GM10248 (cell line): ENCODE measurements at places on chromosomes 13 and 19.
A peak's percentile ranks its signal among the peaks of the same experiment; 100 is the strongest.

DNA sequence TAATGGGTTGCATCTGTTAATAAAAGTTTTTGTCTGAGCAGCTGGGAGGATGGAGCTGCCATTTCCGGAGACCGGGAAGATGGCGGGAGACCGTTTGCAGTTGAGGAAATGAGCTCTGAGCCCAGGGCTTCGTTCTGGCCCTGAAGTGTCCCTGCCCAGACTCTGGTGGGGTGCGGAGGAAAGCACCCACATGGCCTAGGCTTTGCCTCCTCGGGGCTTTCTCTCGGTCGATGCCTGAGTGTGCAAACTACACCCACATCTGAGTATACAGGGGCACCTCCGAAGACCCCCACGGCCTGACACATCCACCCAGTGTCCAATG lies 15.6 kb upstream of the NANOS3 start:
- DNase-seq, result peak; percentile 60

DNA sequence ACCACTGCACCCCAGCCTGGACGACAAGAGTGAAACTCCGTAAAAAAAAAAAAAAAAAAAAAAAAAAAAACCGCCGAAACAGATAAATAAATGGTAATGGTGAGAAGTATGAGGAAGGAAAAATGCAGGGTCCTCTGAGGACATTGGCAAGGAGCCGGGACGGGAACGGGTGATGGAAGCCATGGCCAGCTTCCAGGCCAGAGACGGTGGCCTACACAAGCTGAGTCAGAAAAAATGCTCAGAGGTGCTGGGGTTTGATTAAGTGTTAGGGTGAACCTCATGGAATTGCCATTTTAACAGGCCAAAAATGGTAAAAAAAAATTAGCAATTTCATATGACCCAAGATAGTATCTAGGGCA lies 866 bp upstream of the ZSWIM4 start:
- DNase-seq, result no peak

- no peak for DNase-seq
Observed at GRCh38 chr13:21361706-21362105, 97.4 kb downstream of the ZDHHC20 start.

DNA sequence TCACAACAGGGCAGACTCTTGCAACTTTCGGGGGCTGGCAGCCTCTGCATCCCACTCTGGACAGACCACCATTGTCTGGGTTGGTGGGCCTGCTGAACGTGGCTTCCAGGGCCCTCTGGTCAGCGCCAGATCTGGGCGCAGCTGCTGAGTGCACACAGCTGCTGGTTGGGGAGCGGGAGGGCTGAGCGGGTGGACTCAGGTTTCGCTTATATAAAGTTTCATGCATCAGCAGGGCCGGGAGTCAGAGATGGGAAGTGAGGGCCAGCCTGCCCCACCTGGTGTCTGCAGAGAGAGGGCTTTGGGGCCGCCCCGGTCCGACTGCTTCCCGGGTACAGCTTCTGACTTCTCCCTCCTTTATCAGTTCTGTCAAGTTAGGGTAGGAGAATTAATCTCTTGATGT lies 6.9 kb downstream of the ARHGEF7 start:
- no peak for DNase-seq

DNA sequence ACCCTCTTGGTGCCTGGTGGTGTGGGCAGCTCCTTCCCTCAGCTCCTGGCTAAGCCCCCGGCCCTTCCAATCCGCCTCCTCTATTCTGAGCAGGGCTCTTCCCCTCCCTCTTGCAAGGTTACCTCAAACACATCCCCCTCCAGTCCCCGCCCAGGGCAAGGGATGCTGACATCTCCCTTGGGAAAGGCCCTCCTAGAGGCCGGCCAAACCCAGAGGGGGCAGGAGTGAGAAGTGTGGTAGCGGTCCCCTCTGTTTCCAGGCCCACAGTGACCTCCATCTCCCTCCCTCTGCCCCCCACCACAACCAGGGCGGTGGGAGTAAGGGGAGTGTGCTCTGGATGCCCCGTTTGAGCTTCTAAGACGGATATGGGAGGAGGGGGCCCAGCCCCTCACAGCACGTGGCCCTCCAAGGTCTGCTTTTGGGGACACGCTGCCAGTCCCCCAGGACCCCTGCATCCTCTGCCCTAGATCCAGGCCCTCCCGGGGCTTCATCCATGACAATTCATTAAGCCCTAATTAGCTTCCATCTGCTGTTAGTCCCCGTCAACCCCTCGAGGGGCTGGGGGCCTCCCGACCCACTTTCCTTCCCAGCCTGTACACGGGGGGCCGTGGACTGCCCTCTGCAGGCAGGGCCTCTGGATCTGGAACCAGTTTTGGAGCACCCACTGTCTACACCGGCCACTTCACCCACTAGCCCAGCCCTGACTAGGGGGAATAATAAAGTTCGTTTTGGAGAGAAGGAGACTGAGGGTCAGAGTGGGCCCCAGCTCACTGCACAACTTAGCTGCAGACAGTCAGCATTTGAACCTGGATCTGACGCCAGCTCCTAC lies 2.3 kb downstream of the LINGO3 start:
- DNase-seq, result no peak

DNA sequence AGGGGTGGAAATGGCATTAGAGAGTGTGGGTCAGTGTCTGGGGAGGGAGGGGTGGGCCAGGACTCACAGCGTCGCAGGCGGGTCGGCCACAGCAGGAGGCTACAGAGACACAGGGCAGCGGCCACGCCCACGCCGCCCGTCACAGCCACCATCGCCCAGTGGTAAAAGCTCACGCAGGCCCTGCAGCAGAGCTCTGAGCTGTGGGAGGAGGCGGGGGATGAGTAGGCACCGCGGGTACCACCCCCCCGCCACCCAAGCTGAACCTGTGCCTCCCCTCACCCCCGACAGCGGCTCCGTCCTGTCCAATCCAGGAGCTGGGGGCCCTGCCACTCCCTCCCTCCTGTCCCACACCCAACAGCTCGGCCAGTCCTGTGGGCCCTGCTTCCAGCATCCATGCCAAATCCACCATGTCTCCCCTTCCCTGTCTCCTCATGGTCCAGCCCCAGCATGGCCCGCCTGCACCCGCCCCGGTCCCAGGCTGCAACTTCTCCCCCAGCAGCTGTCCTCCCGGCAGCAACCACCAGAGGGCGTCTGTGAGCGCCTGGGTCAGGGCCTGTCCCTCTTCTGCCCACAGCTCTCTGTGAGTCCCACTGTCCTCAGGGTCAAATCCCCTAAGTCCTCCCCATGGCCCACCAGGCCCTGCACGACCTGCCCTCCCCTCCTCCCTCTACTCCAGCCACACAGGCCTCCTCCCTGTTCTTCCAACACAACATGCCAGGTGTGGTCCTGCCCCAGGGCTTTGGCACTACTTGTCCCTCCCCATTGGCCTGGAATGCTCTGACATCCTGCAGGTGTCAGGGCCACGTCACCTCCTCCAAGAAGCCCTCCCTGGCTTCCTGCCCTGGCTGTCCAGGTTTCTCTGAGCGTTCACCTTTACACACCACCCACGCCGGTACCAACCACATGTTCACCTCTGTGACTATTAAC lies 6.0 kb downstream of the TEKTIP1 start:
- peak; percentile 89 for DNase-seq

DNA sequence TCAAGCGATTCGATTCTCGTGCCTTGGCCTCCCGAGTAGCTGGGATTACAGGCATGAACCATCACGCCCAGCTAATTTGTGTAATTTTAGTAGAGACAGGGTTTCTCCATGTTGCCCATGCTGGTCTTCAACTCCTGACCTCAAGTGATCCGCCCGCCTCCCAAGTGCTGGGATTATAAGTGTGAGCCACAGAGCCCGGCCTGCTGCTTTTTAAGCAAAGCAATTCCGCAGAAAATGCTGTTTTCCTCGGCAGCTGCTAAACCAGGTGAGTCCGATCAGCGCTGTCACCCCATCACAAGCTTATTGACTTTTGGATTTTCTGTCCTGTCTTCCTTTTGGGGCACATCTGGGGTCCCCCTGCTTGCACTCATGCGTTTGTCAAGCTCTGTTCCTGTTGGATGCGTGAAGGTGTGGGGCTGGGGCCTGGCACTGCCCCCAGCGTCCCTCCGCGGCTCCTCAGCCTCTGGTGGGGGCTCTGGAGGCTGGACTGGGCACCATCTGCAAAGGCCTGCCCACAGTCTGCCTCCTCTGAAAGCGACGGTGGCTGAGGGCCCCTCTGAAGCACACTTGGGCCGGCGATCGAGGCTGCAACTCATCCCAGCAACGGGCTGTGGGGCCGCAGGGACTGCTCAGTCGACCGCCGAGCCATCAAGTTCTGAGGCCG lies 25.7 kb downstream of the CEBPG start:
- DNase-seq, result no peak

GRCh38 chr13:50531917-50532899 lies 311.3 kb downstream of the DLEU7 start:
- DNase-seq, result no peak

DNA sequence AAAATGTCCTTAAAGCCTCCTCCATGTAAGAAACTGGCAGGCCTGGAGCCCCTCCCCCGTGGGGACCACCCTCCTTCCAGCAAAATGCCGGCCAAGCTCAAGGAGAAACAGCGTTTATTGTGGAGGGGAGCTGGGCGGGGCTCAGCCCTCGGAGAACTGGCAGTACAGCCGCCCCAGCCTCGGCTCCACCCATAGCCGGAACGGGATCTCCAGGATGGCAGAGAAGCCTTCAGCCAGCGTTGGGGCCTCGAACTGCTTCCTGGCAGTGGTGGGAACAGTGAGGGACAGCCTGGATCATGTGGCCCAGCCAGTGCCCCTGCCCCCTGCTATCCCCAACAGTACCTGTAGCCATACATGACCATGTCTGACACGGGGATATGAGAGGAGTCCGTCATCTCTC lies 6.3 kb downstream of the PNKP start:
- no peak for DNase-seq

DNA sequence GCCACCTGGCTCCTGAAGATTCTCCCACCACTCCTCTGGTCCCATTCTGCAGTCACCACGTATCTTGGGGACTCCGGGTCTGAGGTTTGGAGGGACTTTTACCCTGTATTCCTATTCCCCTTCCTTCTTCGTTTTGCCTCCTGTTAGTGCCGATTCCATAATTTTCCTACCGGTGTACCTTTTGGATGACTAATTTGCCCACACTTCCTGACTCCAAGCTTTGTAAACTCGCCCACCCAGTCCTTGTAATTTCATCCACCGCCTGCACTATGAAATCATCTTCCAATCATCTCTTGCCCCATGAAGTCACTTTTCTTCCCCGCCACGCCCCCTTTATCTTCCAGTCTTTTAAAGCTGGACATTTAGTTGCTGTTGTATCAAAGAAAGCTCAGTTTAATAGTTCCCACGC lies 572 bp downstream of the UCHL3 start:
- DNase-seq, result peak; percentile 23

DNA sequence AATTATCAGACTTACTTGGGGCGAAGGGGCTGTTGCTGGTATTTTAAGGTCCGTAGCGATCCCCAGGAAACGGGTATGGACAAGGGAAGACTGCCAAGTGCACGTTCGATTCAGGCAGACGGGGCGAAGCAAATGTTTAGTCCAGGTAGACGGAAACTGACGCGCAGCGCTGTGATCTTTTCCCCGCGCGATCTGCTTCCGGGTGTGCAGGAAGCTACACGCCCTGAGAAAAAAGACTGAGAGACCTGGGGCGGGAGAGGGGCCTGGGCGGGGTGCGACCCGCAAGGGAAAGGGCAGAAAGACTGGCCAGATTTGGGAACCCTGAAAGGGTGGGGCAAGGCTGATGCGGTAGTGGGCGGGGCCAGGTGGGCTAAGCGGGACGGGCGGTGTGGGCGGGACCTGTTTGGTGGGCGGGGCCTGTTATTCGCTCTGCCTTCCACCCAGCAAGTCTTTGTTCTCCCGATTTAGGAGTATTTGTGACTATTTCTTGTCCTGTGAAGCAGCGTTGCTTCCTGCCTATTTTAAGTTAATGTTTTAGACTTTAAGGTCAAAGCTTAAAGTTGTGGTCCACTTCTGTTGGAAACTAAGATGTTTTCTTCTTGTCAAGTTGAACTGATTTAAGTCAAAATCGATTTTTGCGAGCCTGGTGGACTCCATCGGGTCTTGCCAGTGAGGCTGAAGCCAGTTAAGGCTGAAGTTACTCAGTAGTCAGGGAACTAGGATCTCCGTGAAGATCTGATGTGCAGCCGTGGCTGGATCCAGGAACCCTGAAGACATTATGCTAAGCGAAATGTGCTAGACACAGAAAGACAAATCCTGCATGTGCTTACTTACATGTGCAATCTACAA lies at the start of gene ZNF836:
Gene ZNF836, minus strand, starts transcription at position 301 of the 849 bp plus-strand sequence. CDS start 3,549 bp downstream, outside the sequence.
- DNase-seq, result peak; percentile 93

GRCh38 chr19:17999684-18000479 lies 8.1 kb upstream of the ARRDC2 start:
- no peak for DNase-seq

GRCh38 chr13:110874508-110874960 lies 40.3 kb downstream of the ANKRD10 start:
- DNase-seq, result peak; percentile 80

DNA sequence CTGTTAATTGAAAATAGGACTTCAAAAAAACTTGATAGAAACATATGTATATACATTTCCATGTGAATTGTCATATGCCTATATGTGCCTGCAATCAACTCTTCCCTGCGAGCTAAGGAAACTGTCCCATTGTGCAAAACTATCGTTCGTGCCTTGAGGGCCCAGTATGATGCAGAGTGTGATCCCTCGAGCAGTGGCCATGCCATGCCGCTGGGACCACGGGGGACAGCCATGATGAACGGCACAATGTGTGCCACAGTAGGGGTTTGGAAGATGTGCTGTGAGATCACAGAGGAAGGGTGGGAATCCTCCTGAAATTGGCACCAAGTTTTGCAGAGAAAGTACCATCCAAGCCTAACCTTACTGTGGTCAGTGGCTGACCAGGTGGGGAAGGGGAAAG lies 118.1 kb upstream of the SOX1 start:
- no peak for DNase-seq

DNA sequence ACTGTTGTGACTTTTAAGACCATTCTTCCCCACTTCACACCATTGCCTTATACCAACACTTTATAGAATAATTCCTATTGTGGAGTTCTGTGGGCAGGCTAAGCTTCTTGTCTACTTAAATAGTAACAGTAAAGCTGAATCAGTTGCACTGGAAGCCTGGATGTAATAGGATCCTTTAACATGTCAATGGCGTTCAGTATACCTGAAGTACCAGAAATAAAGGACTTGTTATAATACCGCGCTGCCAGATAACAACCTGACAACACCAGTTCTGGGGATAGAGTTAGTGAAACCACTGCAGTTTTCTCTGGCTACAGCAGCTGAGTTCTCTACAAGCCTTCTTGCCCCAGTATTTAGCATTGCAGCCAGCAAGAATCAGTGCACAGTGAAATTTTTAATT lies 52.0 kb upstream of the TNFRSF19 start:
- DNase-seq, result no peak

DNA sequence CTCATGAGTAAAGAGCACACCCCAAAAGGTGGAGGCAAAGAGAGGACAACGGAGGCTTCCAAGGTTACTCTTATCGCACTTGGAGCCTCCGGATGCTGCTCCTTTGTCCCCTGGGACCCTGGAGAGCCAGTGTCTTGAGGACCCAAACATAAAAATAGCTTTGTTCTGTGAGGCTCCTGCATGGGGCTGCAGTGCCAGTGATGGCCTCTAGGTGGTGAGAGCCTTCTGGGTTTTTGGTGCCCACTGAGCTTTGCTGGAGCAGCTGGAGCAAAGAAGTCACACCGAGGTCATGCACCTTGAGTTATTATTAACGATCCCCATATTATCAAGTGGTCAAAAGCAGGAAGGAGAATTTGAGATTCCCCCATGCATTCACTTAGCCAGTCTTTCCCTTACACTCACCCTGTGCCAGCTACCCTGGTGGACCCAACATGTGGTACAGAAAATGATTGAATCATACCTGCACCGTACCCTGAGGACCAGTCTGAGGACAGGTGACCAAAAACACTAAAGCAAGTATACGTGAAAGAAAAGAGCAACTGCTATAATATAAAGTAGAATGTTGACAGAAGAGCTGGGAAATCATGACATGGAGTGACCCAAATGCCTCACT lies 41.5 kb downstream of the ZNF682 start:
- DNase-seq, result no peak

- no peak for DNase-seq
Observed at GRCh38 chr13:99575376-99576120, 74.3 kb downstream of the TM9SF2 start.

- DNase-seq, result peak; percentile 67
Observed at GRCh38 chr19:2888731-2889224, 11.9 kb upstream of the ZNF57 start.
